Stimulated activated CD8-positive, alpha-beta memory T cell treated with anti-CD3 and anti-CD28 coated beads, Interleukin-4, amount 100 ng/mL, for 24 hours (primary cell): ENCODE measurements at places on chromosomes 16 and 17.
A peak's percentile ranks its signal among the peaks of the same experiment; 100 is the strongest.

GRCh38 chr16:54080524-54081008, 206.0 kb downstream of the IRX3 start:
- no peak for DNase-seq

GRCh38 chr16:49015225-49015592, 266.4 kb downstream of the CBLN1 start:
- DNase-seq = no peak

GRCh38 chr16:89334050-89334449, 116.5 kb downstream of the ZNF778 start:
- no peak for DNase-seq

DNA sequence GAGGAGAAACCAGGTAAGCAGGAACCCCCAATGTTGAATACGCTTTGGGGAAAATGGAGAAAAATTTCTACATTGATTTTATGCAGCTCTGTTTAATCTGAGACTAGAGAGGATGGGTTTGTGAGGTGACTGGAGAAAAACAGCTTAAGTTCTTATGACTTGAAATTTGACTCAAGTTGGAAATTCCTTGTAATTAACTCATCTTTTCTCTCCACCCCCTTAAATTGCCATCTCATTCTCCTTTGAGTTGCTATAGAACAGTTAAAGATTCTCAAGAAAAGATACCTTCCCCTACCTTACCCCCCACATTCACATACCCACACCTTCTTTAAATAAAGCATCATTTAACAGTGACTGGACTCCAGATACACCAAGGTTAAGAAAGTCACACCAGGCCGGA, 24.2 kb downstream of the ZNRF1 start:
- DNase-seq = no peak

GRCh38 chr16:21235199-21235585, 1.7 kb downstream of the ANKS4B start:
- DNase-seq = no peak

GRCh38 chr17:41474863-41475262, 6.1 kb downstream of the KRT35 start:
- no peak for DNase-seq

DNA sequence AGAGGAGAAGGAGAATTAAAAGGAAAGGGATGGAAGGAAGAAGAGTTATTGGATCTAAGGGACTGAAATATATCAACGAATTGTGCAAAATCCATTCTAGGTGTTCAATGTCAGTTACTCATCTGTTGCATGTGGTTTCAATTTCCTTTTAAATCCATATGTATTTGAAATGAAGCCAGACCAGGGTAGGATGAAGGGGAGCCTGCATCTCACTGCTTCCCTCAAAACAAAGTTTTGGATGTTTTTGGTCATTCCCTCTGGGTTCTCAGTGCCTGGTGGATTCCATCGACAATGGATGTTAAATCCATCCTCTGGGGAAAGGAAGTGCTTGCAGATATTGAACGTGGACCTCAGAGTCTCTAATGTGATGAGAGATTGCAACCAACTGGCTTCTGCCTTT, 103.5 kb upstream of the XYLT1 start:
- no peak for DNase-seq

DNA sequence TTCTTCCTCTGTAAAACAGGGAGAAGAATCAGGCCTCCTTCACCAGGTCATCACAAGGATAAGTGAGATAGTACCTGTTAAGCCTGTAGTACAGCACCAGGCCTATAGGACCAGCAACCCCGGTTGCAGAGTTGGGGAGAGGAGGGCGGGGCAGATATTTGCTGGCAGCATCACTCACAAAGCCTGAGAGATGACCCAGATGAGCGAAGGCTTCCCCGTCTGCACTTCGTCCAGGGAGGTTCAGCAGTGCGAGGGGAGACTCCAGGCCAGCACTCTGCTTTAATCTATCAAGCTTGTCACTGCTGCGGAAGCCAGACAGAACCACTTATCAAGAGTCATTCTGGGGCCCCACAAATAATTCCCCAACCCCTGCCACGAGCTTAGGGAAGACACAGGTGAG, 15.8 kb upstream of the RBBP6 start:
- no peak for DNase-seq

GRCh38 chr17:64599187-64599676, 62.9 kb downstream of the SMURF2 start:
- DNase-seq = peak; percentile 37

DNA sequence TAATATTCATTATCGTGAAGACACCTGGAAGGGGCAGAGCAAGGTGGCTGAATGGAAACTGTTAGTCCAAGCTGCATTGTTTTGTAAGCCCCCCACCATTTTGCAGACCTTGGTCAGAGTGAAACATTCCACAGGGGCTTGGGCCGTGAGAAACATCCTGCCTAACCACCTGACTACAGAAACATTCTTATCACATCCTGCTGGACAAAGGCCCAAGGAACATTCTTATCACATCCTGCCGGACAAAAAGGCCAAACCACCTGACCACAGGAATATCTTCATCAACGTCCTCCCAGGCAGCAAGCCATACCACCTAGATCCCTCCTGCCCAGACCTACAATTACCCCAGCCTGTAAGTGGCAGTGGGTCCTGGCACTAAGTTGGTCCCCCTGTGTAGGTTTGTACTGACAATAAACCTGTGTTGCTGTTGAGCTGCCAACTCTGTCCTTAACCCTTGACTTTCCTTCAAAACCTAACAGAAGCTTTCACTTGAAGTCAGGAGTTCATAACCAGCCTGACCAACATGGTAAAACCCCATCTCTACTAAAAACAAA, 19.6 kb downstream of the ATF7IP2 start:
- no peak for DNase-seq

DNA sequence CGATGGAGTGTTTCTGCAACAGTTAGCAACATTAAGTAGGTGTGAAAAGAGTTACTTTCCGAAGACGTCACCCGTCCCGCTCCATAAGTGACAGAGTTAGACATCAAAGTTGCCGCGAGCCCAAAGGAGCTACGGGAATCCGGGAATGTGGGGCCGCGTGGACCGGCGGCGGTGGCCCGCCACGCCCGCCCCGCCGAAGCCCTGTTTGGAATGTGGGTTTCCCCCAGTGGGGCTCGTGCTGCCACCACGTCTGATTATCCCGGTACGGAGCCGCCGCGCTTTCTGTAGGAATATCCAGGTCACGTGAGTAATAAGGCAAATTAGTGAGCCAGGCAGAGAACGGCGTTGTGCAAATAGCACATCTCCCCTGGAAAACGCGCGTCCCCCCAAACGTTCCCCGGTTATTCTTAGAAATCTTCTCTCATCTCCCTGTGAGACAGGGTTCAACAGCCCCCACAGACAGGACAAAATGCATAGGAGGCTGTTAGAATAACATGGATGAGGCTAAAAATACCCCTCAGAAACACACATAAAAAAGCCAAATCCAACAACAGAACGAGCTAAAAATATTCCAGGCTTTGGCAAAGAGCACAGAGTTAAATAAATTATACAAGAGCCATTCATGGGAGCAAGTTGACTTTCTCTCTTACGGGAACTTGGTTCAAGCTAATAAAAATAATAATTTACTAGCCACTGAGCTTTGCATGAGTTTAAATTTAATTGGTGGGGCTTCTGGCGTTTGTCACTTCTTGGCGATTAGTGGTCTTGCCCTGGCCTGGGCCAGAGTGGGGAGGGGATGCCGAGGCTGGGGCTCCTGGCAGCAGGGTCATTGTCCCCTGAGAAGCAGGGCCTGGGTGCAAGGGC, 8.6 kb downstream of the BAHCC1 start:
- no peak for DNase-seq

GRCh38 chr17:46976626-46977270, 2.3 kb downstream of the RPRML start:
- DNase-seq = no peak

DNA sequence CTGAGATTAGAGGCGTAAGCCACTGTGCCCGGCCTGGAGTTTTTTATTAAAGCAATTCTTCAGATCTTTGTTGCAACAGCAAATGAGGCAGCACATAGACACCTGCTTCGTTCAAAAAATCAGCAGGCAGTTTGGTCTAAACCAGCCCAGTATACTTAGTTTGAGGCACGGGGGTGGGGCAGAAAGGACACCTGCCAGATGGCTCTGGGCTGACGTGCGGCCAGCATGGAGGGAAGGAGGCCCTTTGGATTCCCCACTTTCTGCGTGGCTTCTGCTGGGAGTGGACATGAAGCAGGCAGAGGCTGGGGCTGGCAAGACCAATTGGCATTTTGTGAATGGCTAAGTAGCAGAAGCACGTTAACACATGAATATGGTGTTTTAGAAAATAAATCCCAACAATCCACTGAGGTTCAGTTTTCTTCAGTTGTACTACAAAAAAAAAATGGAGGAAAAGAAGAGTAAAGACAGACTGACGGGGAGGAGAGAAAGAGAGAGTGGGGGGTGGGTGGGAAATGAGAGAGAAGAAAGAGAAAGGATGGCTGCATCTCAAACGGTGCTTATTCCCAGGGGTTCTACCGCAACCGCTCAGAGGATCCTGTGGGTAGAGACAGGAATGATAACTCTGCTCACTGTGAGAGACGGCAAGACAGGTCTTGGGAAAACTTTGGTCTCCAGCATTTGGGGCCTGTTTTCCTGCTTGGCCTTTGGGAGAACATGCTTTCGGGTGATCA, 16.3 kb downstream of the C16orf46 start:
- no peak for DNase-seq

GRCh38 chr17:43558805-43559160, 12.6 kb upstream of the ETV4 start:
- no peak for DNase-seq

- DNase-seq = no peak
Measured at GRCh38 chr17:13575922-13576419, 25.8 kb downstream of the HS3ST3A1 start.

DNA sequence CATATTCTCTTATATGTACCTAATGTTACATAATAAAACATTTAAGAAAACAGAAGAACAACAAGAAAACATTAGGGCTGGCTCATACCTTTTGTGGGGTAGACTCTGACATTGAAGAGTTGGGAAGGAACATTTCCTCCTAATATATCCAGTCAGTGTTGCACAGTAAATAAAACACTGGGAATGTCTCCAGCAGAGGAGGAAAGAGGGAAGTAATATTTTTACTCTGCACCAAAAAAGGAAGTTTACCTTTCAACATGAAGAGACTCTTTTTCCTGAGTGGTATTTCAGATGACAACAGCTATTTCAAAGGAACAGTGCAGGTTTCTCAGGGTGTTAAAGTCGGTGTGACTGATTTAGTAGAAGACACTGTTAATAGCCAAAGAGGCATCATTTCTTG, 31.9 kb downstream of the EPN2 start:
- no peak for DNase-seq

DNA sequence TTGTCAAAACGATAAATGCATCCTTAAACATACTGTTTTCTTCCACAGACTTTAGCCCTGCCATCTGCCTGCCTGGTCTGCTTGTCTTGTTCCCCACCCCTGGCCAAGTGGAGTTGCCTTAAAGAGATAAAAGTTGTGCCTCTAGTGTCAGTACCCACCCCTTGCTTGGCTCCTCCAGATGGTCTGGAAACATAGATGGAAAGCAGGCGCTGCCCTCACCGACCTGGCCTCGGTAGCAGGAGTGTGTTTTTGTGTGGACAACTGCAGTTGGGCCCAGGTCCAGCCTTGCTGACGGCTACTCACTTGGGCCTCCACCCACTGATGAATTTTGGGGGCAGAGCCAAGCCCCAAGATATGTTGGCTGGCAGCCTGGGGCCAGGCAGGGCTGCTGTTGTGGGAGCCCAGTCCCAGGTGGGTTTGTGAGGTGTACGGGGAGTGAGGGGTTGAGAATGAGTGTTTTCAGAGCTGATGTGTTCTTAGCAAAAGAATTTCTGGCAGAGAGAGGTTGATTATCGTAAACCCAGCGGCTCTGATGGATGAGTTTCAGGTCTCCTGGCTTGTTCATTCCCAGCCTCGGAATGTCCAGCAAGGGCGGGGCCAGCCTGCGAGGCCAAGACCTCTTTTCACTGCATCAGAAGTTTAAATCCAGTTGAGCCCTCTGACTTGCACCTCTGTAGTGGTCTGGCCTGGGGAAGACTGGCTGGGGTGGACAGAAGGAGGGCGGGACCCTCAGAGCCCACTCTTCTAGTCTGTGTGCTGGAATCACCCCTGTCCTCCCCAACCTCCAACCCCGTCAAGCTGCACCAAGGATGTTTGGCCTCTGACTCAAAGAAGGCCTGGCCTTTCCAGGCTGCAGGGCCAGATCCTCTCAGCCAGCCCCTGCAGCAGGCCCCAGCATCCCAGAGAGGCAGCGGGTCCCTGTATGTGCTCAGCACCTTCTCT, 179.7 kb downstream of the RAB11FIP4 start:
- no peak for DNase-seq

DNA sequence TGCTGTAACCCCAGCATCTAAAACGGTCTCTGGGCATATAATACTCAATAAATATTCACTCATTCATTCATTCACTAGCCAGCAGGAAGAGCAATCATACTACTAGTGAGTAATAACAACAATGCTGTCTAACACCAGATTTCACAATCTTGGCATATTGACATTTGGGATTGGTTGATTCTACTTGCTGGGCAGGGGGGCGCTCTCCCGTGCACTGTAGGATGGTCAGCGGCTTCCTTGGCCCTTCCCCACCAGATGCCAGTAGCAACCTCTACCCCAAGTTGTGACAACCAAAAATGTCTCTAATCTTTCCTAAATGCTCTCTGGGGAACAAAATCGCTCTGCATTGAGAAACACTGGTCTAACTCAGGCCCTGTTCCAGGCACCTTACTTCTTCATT, 20.7 kb downstream of the WFDC1 start:
- no peak for DNase-seq

DNA sequence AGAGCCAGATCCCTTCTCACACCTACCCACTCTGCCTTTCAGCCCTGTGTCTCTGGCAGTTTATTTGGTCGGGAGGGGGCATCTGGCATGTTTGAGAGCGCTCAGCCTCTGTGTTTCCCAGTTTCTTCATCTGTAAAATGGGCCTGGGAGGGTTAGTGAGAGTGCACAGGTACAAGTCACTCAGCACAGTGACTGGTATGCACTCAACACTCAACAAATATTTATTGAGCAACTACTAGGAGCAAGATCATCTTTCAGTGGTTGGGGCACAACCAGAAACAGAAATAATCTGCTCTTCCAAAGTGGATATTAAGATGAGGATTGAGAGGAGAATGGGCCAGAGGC, 13.7 kb upstream of the SRCIN1 start:
- DNase-seq = no peak

GRCh38 chr17:63136369-63137012, 170.5 kb downstream of the TANC2 start:
- DNase-seq = no peak

GRCh38 chr16:77548151-77548550, 113.3 kb upstream of the ADAMTS18 start:
- DNase-seq = no peak

DNA sequence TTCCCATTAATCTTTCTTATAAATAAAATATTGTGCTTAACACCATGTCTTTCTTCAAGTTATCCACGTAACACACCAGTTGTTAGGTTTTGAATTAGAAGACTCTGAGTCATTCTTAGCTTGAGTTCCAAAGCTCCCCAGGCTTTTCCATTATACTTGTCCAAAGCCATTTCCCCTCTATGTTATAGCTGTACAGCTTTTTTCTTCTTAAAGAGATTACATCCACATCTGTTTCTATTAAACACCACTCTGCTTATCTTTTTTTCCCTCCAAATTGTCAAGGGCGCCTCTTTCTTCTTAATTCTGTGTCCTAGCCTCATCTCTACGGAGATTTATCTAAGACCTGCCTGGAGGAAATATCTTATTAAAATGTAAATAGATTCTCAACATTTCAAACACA, 139.4 kb upstream of the CPHXL start:
- no peak for DNase-seq
